ENCODE measurements at places on chromosomes 7 and 10.

DNA sequence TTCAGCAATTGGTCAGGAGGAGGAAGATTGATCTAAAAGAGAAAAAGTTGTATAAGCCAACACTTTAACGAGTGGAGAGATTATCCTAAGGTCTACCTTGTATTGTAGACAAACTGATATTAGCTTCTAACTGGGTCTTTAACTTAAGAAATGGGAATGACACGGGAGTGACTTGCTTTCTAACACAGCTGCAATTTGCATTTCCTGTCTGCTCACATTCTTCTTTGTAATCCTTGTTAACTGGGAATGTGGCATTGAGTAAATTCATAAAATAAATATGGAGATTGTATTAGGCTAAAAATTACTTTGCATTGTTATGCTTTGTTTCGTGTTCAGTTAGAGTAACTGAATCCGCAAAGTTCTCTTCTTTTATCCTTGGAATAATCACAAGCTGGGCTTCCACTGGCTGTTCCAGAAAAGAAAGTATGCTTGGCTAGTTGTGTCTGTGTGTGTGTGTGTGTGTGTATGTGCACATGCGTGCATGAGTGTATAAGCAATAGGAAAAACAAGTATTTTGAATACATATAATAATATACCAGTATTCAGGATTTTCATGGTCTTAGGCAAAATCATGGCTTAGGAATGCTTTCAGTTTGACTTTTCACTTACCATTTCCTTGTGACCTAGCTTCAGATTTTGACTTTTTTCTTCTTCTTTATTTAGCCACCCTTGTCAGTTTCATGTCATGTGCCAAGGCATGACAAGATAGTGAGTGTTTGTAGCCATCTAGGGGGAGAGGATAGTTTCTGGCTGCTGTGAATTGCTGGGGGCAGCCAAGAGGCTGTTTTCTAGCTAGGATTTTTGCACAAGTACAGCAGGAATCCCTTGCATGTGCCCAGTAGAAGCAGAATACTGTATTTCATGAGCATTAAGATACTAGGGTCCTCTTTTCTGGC, 54.5 kb upstream of the FZD8 start:
- DNase-seq, result no peak

GRCh38 chr7:386385-386784, 96.4 kb downstream of the FOXL3 start:
- DNase-seq, result no peak

GRCh38 chr7:139072796-139073195, 36.7 kb downstream of the ZC3HAV1 start:
- no peak for DNase-seq

DNA sequence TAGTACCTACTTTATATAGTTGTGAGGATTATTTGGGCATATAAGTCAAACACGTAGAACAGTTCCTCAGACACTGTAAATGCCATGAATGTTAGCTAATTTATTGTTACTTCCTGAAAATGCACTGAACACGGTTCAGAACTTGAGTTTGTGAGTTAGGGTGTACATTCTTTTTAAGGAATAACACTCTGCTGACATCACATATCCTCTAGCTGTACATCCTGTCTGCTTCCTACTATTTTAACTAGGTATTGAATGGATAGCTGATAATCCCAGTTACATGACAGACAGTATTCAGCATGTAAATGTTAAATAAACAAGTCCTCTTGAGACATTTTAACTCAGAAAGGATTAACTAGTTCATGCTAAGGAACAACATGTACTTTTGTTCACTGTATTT, 16.0 kb downstream of the SAMD8 start:
- DNase-seq, result no peak

DNA sequence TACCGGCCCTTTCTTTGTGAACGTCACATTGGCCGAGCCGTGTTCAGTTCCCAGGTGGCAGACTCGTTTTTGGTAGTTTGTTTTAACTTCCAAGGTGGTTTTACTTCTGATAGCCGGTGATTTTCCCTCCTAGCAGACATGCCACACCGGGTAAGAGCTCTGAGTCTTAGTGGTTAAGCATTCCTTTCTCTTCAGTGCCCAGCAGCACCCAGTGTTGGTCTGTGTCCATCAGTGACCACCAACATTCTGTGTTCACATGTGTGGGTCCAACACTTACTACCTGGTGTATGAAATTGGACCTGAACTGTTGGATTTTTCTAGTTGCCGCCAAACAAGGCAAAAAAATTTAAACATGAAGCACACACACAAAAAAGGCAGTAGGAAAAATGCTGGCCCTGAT, 9.9 kb upstream of the CSGALNACT2 start:
- no peak for DNase-seq

- DNase-seq, result no peak
Observed at GRCh38 chr10:35268791-35269257, 67.5 kb upstream of the CCNY start.

DNA sequence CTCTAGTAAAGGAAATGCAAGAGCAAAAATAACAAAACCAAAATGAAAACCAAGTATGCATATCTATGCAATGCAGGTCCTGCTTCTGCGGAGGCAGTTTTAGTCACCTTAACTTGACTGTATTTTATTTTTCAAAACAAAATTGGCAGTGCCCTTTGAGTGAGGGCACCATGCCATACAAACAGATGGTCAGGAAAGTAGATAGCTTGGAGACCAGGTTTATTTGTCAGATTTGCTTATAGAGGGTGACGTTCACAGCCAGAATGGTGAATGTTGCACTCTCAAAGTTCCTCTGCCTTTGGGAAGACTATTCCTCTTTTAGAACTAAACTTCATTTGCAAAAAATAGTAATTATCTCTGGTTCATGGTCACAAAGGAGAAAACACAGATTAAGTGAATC, 801.9 kb downstream of the ANKRD7 start:
- DNase-seq, result no peak

DNA sequence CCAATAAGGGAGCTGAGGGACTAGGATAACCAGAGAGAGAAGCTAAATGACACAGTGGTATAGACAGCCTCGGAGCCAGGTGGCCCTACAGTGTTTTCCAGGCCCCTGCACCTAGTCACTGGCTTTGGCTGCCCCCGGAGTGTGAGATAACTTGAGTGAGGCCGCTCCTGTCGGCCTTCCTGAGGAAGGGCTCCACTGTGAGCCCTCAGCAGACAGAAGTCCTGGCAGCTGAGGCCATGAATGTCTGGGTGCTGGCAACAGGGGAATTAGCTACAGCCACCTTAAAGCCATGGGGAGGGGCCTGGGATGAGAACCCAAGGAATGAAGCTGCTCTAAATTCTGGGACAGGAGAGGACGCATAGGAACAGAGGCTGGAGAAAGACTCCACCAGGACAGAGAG, 4.6 kb upstream of the GDF10 start:
- DNase-seq, result no peak

DNA sequence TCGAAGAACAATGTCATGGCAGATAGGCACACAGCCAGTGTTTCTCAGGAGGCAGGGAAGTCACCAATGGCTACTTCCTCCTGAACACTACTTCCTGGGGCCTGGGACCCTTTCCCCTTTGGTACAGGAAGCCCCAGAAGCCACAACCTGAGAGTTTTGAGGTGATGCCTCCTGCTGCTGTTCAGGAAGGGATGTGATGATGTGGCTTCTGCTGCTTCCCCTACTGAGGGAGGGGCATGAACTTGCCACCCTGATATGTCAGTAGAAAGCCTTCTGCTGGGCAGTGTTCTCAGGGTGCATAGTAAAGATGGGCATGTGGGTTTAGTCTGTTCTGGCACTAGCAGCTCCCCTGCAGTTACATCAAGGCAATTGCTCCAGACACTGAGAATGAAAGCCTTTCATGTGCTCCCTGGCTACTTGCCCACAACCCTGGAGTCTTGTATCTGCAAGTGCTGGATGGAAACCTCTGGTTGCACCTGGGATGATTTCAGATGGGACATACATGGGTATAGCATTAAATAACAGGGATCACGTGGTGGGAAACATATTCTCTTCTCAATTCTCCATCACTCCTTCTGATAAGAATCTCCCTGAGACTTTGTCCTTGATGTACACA, 69.3 kb downstream of the ADRA2A start:
- DNase-seq, result no peak

- no peak for DNase-seq
Observed at GRCh38 chr7:69903410-69903809, 305.1 kb downstream of the AUTS2 start.

DNA sequence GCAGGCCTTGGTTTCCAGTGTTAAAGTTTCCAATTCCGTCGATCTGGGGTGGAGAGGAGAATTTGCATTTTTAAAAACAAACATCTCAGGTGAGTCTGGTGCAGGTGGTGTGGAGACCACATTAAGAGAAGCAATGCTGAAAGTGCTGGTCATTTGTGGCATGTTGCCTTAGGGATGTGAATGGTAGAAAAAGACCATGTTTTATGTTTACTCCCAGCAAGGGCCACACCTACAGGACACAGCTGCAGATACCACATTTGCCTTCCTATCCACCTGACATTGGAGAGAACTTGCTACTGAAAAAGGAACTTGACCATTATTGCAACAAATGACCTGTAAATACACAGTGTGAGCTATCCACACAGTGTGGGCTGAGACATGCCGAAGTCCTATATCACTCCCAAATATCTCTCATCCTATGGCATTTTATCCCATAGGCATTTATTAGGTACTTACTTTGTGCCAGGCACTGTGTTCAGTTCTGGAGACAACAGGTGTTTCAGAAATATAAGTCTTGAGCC, 183.1 kb downstream of the NRP1 start:
- DNase-seq, result no peak

- DNase-seq, result no peak
Observed at GRCh38 chr10:11612021-11613001, 861 bp upstream of the USP6NL start.

- no peak for DNase-seq
Observed at GRCh38 chr10:60726257-60726656, 52.0 kb upstream of the CDK1 start.

GRCh38 chr10:683448-684071, 5.9 kb downstream of the DIP2C start:
- no peak for DNase-seq

DNA sequence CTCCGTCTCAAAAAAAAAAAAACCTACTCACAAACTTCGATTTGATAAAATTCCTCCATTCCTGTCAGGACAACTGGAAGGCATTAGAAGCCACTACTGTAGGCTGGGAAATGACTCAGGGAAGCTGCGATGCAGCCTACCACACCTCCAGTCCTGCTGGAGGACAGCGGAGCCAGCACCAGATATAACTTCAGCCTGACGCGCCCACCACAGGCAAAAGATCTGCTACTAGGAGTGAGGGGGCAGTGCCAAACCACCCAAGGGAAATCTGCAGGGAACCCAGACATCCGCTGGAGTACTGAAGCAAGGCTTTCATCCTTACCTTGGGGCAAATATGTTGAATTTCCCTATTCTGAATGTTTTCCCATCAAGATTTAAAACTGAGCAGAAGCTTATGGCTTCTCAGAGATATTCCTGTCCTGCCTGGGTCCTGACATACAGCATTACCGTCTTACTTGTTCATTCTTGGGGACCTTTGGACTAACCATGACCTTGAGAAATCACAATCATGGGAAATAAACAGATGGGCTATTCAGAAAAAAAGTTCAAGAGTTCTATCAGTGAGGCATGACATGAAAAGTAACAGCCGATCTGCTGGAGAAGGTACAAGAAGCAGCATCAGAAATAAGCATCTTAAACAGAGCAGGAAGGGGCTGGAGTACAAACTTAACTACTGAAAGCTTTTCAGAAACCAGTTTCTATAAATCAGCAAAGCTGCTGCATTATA, 20.4 kb downstream of the BCCIP start:
- DNase-seq, result no peak

GRCh38 chr7:35398518-35398917, 144.6 kb upstream of the TBX20 start:
- no peak for DNase-seq

GRCh38 chr10:127320176-127320575, 123.8 kb upstream of the INSYN2A start:
- no peak for DNase-seq

DNA sequence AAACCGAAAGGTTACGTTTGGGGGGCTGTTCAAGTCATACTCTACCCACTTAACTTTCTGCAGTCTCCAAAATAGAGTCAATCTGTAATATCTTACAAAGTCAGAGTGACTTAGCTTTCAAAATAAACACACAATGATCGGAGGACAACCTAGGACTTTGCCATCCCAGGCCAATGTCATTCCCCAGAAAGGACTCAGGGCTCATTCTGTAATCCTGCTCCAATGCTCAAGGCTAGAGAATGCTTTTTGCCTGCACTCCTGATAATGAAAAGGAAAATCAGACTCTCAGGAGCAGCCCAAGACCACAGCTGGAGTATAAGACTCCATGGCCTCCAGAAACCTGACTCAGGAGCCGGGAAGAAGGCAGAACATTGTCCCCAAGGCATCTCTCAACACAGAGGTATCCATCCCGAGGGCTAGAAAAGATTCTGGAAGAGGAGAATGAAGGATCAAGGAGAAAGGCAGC, 28.5 kb upstream of the ASCC1 start:
- no peak for DNase-seq

GRCh38 chr10:48197236-48197899, 77.1 kb downstream of the FRMPD2 start:
- DNase-seq, result no peak

- no peak for DNase-seq
Observed at GRCh38 chr7:75072981-75073283, 670 bp downstream of the RCC1L start.

DNA sequence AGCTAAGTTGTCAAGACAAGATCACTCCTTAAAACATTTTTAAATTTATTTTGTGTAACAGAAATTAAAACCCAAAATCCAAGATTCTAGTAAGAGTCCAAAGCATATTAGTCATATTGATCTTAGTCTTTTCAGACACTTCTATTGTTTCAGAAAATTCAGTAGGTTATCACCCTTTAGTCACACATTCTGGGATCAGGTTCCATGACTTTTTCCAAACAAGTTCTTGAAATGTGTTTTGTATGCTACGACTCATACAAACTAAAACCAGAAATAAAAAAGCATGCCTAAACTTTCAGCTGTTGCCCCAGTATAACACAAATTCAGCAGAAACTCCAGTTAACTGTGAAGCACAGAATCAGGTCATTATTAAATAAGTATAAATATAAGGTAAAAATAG, 10.7 kb downstream of the SEMA3D start:
- no peak for DNase-seq

DNA sequence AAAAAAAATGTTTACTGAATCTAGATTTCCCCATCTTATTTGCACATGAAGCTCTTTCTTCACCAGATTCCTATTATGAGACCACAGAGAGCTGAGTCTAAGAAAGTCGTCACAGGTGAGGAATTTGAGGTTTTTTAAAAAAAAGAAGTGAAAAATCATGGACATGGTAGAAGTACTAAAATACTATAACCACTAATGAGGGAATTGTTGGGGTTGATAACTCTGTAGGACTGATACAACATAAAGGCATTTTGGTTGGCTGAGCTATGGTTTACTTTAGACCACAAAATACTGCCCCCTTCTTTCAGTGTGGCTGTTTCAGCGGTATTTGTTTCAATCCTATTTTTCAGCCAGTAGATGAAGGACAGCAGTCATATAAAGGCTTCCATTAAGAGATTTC, 1111.3 kb downstream of the TYW1 start:
- DNase-seq, result no peak

DNA sequence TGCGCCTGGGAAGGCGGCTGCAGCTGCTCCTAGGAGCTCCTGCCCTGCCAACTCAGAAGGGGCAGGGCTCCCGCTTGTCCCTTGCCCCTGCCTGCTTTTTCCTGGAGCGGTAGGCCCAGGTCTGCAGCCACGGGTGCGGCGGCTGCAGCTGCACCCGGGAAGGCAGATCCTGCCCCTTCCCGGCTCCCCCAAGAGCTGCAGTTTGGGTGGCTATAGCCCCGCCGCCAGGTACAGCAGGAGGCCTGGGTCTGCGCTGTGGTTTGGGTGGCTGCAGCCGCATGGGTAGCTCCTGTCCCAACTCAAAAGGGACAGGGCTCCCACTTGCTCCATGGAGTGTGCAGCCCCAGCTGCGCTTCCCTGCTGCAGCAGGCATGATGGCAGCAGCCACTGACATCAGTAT, 6.5 kb upstream of the AUTS2 start:
- no peak for DNase-seq
